Smooth muscle cell of the umbilical artery (primary cell): ENCODE measurements at places on chromosomes 1 and 21. TPM values are rescaled to one million over a fixed set of nuclear protein-coding genes. Genes with fewer than 3 reads are reported as not detected.

MLLT11 gene
- total RNA-seq, result 12.5 and 16.1 TPM in 2 replicates

ADCY10 gene
- 0.05 and 0.30 TPM in 2 replicates for total RNA-seq

UBASH3A gene
- not detected in 2 replicates for total RNA-seq

RHBG gene
- total RNA-seq, result not detected in 2 replicates

OR6K3 gene
- not detected in 2 replicates for total RNA-seq

C4BPA gene
- not detected in 2 replicates for total RNA-seq

HSPB7 gene
- total RNA-seq, result 5.9 and 6.4 TPM in 2 replicates
